ENCODE measurements at places on chromosomes 1 and 21.
A peak's percentile ranks its signal among the peaks of the same experiment; 100 is the strongest.

- no peak for DNase-seq
These were observed 16.5 kb upstream of the LHX4 start for GRCh38 chr1:180213401-180214170.

- peak; percentile 42 for DNase-seq
These were observed 25.8 kb upstream of the PPT1 start for GRCh38 chr1:40122855-40123254.

DNA sequence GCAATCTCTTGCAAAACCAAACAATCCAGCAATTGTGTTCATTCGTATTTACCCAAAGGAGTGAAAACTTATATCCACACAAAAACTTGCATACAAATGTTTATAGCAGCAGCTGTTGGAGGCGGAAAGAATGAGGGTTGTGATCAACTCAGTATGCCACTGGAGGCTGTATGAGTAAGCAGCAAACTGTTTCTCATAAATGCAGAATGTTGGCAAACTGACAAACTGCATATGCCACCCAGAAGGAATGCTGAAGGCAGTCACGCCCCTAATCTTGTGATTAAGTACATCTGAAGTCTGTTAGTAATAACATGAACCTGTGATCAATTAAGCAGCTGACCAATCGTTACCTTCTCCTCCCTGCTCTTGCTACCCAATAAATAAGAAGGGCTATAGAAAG is 60.5 kb upstream of the CR2 start:
- DNase-seq = no peak

GRCh38 chr21:34222031-34222335 is 141.8 kb upstream of the KCNE2 start:
- DNase-seq = no peak

DNA sequence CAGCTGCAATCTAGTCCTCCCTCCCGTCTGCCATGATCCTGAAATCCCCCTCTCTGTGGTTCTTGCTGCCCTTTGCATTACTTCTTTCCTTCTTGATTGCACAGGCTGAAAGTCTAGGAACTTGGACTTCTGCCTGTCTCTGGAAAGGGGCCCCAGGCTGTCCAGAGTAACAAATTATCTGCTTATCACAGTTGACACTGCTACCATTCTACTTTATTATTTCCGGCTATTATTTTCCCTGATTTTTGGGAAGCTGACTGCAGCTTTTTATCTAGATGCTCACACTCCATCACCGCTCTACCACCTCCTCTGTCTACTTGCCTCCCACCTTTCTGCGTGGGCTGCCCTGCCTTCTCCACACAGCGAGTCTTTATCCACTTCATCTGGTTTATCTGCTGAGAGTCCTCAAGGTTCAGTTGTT is 202.1 kb upstream of the PLXNA2 start:
- DNase-seq = no peak

DNA sequence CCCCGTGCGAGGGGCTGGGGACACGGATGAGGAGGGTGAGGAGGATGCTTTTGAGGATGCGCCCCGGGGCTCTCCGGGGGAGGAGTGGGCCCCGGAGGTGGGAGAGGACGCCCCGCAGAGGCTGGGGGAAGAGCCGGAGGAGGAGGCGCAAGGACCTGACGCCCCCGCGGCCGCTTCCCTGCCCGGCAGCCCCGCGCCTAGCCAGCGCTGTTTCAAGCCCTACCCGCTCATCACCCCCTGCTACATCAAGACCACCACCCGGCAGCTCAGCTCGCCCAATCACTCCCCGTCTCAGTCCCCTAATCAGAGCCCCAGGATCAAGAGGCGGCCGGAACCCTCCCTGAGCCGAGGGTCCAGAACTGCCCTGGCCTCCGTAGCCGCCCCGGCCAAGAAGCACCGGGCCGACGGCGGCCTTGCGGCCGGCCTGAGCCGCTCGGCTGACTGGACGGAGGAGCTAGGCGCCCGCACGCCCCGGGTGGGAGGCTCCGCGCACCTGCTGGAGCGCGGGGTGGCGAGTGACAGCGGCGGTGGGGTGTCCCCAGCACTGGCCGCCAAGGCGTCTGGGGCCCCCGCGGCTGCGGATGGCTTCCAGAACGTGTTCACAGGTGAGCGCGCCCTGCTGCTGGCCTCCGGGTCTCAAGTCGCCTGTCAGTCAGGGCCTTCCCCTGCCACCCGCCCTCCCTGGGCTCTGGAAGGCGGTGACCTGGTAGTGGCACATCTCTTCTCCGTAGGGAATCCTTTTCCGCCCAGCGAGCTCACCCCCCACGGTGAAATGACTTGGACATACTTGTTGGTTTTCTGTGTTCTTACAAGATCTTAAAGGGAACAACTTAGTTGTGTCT is 1.7 kb downstream of the FMN2 start:
- peak; percentile 63 for DNase-seq

DNA sequence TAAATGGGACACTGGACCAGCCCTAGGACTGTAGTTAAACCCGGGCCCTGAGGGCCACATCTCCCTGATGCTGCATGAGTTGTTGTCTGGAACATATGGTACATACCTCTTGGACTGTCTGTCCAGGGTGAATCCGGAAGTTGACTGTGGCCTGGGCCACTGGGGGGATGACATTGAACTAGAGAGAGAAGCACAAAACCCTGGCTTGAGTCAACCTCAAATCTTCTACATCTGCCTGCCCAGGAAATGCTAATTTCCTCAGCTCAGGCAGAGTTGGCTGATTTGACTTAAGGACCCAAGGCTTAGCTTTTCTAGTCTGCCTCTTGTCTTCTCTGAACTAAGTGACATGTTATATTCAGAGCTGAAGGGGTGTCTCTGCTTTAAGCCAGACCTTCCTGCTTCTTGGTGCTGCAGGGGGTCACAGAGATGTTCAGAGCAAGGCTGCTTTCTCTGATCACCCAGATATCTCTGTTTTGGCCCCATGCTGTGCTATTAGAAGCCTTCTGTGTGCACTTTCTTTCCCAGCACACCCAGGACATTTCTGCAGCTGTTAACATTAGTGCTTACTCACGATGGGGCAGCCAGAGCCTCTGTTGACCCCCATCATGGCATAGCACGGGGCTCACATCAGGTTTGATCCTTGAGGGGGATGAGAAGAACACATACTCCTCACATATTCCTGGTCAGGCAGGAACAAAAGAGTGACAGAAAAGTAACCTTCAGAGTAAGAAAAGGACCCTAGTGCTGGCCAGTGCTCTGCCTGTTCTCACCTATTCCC is 9.6 kb downstream of the PM20D1 start:
- DNase-seq = no peak

DNA sequence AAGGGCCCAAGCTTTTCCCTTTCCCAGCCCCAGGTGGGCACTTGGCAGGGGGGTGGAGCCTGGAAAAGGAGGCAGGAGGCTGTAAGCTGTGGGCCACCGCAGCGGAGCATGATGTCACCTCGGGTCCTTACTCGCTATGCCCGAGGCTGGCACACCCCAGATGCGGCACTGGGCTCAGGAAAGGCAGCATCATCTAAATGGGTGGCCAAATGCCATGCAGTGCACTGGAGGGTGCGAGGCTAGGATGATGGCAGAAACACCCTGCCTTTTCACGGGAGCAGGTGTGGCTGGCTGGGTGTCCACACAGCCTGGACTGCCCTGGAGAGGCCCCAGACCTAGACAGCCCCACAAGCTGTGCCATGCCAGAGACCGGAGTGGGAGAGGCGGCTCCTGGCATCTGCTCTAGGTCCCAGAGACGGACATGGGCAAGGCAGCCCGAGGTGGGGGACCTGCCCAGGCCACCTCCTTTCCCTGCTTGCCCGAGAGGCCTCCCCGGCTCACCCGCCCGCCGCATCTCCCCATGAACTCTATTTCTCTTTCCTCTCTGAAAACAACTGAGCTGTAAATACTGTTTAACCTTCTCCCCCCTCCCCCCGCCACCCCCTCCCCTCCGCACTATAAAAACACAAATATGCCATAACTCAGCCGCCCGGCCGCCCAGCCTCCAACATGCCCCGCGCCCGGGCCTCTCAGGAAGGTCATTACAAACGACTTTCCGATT is 124.7 kb downstream of the CASZ1 start:
- no peak for DNase-seq

- peak; percentile 39 for DNase-seq
These were observed 932 bp downstream of the RPF1 start for GRCh38 chr1:84479998-84480397.

GRCh38 chr21:28798798-28799197 is 193.9 kb downstream of the LTN1 start:
- no peak for DNase-seq

DNA sequence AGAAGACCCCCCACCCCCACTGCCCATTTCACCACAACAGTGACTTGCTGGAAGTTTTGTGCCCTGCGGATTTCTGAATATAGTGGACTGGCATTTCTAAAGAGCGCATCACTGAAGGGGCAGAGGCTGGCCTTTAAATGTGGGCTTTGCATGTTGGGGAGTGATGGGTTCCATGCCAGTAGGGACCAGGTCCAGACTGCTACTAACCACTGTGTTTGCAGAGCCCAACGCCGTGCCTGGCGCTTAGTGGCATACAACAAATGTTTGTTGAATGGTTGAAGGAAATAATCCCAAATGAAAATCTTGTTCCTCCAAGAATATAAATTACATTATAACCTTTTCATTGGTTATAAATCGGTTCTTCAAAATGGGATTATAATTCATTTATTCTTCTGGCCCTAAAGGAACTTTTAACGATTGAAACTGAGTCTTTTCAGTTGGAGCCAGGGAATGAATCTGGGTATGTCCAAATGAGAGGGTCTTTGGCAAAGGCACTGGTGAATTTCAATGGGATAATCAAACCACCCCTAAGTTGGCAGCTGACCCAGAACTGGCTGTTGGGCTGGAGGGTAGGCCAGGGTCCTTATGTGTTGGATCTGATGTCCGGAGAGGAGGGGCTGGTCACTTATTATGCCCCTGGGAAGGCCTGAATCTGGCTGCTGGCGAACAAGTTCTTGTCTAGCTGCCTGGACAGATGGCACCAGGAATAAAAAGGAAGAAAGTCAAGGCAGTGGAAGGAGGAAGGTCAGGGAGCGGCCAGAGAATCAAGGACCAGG is 13.8 kb upstream of the SDHB start:
- DNase-seq = no peak

- peak; percentile 77 for DNase-seq
These were observed 551 bp downstream of the ZRANB2 start for GRCh38 chr1:71080230-71080738.

GRCh38 chr1:19392221-19392620 is 80.1 kb downstream of the SLC66A1 start:
- no peak for DNase-seq

DNA sequence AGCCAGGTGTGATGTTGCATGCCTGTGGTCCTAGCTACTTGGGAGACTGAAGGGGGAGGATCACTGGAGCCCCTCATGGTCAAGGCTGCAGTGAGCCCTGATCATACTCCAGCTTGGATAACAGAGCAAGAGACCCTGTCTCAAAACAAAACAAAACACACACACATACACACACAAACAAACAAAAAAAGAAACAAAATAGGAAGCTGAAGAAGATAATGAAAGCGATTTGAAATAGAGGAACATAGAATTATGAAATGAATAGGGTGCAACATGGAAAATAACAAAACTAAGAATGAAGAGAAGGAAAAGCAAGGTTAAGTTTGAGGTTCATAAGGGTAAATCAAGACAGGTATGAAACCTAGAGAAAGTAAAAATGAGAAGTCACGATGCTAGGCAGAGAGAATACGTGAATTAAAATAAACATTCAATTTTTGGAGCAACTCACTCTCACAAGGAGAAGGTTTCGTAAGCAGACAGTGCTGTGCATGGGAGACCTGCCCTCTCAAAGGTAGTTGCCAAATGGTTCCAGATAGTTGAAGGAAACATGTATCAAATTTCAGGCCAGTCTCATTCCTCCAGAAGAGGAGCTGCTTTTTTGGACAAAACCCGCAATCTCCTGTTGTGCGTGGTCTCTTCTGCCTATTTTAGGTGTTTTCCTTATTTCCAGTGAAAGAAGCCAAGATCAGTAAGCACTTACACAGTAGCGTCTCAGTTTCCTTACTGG is 3.3 kb downstream of the CD46 start:
- DNase-seq = peak; percentile 20

DNA sequence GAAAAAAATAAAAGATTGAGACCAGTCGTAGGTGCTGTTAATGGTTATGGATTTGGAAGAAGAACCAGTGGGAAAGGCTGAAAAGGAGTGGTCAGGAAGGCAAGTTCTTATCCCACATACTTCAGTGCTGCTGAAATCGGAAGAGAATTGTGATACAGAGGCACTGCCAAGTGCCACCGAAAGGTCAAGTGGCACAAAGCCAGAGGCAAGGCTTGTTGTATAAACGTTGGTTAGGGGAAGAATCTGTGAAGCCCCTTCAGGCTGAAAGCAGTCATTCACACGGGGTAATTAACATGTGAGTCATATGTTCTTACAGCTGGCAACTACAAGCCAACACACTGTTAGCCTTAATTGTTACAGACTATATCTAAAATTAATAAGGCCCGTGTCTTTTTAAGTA is 48.8 kb downstream of the ZBTB40 start:
- DNase-seq = peak; percentile 38

GRCh38 chr1:19376428-19377372 is 64.6 kb downstream of the SLC66A1 start:
- peak; percentile 83 for DNase-seq

DNA sequence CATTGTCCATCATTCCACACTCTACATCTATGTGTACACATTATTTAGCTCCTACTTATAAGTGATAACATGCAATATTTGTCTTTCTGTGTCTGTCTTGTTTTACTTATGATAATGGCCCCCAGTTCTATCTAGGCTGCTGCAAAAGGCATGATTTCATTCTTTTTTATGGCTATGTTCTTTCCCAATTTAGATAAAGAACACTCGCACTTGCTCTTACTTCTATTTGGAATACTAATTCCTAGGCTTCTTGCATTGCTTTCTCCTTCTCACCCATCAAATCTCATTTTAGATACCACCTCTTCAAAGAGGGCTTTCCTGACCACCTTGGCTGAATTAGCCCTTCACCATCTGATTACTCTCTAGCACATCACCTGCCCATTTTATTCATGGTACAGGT is 3.0 kb upstream of the RGS4 start:
- no peak for DNase-seq

- no peak for DNase-seq
These were observed 9.3 kb upstream of the CNR2 start for GRCh38 chr1:23922321-23922943.

DNA sequence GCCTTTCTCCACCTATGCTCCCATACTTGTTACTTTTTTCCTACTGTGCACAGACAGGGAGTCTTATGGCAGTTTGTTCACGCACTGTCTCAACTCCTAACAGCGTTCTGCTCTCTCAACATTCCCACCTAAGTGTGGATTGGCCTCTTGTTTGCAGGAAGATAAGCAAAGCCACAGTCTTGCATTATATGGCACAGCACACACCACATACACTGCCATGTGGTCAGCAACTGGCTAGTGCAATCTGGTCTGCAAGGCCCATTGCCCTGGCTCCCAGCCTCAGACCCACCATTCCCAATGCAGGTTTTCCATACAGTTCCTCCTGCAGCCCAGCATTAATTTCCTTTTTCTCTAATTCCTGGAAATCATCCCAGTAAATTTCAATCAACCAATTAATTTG is 38.3 kb upstream of the LAMC2 start:
- no peak for DNase-seq
